Mammary epithelial cell (primary cell): ENCODE measurements at places on chromosomes 12 and 14. TPM values are rescaled to one million over a fixed set of nuclear protein-coding genes. Genes with fewer than 3 reads are reported as not detected.
A peak's percentile ranks its signal among the peaks of the same experiment; 100 is the strongest.

The CLSTN3 gene
- 15.8 TPM for total RNA-seq

The VWF gene
- total RNA-seq: under 0.01 TPM

The VDR gene
- total RNA-seq: 59.8 and 71.8 TPM in 2 replicates

The KCNH5 gene
- total RNA-seq: not detected

The SCFD1 gene
- total RNA-seq: 72.1 and 90.6 TPM in 2 replicates

The LHX5 gene
- 0.49 and 1.1 TPM in 2 replicates for total RNA-seq

The SCNN1A gene
- 74.8 and 171 TPM in 2 replicates for total RNA-seq

The MAP3K9 gene
- total RNA-seq: 24.3 TPM

The GAS2L3 gene
- total RNA-seq: 15.8 and 17.7 TPM in 2 replicates

The NUP37 gene
- 27.5 and 47.4 TPM in 2 replicates for total RNA-seq

The ASIC1 gene
- total RNA-seq: 3.2 and 10.5 TPM in 2 replicates

The LRRK2 gene
- total RNA-seq: 0.24 and 0.28 TPM in 2 replicates

DNA sequence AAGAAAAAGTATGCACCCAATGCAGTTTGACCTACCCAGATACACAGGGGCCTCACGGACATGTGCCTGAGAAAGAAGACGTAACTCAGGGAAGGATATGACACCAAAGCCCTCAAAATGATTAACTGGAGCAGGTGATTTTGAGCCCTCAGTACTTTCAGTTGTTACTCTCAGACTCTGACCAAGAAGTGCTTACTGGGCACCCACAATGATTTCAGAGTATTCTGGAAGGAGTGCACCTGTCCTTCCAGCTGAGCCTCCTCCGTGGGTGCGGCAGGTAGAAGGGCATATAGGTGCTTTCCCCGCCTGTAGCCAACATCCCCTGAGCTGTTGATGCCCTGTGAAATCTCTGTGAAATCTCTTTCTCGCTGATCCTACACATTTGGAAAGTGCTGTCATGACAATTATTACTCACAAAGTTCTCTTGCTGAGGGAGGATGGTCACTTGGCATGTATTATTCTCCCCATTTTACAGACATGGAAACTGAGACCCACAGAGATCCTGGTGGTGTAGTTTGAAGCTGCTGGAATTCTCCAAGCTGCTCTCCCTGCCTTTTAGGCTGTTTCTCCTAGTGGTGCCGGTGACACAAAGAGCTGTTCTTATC lies 154.3 kb upstream of the CCND2 start:
- DNase-seq: no peak

DNA sequence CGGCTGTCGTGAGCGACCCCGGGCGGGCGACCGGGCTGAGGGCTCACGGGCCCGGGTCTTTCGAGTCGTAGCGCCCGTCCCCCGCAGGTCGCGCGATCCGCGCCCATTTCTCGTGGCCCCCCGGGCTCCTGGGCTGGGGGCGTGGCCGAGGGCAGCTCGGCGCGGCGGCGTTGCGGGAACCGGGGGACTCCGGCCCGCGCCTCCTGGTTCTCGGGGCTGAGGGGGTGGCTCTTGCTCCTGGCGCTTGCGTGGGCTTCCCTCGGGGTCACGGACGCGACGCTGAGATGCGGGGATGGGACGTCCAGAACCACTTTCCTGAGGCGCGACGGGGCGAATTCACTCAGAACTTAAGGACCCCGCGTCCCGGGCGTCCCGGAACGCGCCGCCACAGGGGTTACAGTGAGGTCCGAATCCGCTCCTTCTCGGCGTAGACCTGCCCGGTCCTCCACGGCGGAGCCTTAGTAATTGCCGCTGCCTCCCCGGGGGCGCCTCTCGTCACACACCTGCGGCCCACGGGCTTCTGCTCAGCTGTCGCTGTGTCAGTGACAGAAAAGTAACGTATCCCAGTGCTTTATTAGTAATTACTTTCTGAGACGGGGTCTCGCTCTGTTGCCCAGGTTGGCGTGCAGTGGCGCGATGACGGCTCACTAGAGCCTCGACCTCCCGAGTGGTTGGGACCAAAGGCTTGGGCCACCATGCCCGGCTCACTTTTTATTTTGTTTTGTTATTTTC lies 606 bp downstream of the EP400 start:
- peak; percentile 12 for DNase-seq

DNA sequence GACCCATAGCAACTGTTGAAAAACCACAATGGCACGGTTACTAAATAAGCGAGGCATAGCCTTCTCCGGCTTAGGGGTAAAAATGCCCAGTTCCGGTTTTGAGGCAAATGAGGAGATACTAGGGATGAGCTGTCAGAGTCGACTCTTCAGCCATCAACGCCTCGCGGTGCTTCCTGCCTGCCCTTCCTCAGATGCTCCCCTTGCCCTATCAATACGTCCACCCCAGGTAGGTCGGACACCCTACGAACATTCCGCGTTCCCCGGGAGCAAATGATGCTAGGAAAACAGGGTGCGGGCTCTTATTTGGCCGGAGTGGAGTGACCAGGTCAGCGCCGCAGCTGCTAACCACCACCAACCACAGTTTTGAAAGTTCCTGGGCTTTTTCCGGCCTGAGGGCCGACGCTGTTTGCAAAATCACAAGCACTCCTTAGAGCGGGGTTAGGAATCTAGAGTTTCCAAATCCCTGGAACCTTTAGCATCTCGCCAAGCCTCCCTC lies 1.2 kb downstream of the SRSF9 start:
- peak; percentile 51 for DNase-seq

DNA sequence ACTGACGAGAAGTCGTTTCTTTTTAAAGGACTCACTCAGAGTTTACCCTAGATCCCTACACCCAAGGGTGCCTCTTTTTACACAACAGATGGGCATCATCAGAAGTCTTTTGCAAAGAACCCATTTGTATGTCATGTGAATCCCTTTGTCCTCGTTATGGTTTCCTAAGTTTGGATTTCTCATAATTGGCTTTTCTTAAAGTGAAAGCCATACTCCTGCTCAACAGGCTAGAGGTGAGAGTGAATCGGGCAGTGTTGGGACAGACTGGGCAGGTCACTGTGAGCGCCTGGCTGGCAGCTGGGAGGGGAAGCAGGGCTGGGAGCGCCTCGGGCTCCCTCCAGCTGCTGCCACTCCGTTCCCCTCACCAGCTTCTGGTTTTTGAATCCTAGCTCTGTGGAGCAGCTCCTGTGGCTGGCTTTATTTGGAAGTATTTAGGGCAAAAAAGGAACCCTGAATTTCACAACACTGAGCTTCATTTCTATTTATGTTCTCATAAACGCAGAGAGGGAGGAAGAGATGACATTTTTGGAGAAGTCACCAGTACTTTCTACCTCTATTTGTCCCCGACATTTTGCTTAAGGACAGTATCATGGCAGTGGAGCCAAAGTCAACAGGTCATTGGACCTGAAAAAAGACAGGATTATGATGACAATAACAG lies 63.8 kb upstream of the ACTN1 start:
- DNase-seq: no peak

- peak; percentile 85 for DNase-seq
These were observed 2.0 kb upstream of the ATN1 start for GRCh38 chr12:6925540-6926279.

GRCh38 chr14:102872020-102872419 lies 50.4 kb upstream of the AMN start:
- DNase-seq: no peak

GRCh38 chr14:67564236-67564635 lies 31.1 kb downstream of the PLEKHH1 start:
- no peak for DNase-seq

- no peak for DNase-seq
These were observed 64.4 kb upstream of the TRHDE start for GRCh38 chr12:72207486-72208409.

- no peak for DNase-seq
These were observed 16.9 kb downstream of the LRRK2 start for GRCh38 chr12:40241741-40242140.

- no peak for DNase-seq
These were observed 1.1 kb downstream of the MSRB3 start for GRCh38 chr12:65279369-65280112.

GRCh38 chr12:111435661-111436201 lies 30.0 kb downstream of the SH2B3 start:
- no peak for DNase-seq

DNA sequence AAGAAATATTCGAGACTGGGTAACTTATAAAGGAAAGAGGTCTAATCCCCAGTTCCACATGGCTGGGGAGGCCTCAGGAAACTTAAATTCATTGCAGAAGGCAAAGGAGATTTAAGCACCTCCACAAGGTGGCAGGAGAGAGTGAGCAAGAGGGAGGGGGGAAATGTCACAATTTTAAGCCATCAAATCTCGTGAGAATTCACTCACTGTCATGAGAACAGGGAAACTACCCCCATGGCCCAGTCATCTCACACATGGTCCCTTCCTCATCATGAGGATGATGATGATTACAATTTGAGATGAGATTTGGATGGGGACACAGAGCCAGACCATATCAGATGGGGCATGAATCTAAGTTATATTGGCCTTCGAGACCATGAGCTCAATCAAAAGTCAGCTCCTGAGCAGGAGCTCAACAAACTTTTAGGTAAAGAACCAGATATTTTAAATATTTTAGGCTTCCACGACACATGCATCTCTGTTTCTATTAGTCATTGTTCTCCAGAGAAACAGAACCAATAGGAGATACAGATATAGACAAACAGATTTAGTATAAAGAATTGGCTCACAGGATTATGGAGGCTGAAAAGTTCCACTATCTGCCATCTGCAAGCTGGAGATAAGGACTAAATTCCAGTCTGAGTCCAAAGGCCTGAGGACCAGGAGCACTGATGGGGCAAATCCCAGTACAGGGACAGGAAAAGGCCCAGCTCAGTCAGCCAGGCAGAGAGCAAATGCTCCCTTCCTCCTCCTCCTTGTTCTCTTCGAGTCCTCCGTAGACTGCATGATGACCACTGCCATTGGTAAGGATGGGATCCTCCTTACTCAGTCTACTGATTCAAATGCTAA lies 24.9 kb downstream of the DGLUCY start:
- peak; percentile 20 for DNase-seq

- DNase-seq: no peak
These were observed 52.5 kb downstream of the GALNT9 start for GRCh38 chr12:132276827-132277373.

GRCh38 chr12:124939079-124939420 lies 24.6 kb upstream of the UBC start:
- DNase-seq: peak; percentile 84

GRCh38 chr14:58826845-58827686 lies 189.3 kb downstream of the DACT1 start:
- DNase-seq: no peak

DNA sequence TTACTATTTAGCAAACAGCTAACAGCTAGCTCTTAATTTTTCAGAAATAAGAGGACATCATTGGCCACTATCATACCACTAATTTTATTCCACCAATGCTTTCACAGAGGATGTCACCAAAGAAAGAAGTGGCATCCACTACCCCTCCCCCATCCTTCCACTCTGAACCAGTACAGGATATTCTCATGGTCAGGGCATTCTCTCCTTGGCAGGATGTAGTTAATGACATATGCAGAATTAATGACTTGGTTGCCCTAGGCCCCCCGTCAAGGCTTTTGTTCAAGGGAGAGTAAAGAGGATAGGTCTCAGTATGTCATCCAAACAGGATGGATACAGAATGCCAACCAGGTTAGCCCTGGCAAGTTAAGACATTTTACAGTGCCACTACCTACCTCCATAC lies 18.9 kb upstream of the NUP107 start:
- no peak for DNase-seq

- DNase-seq: no peak
These were observed 63.2 kb downstream of the PLEKHG3 start for GRCh38 chr14:64767215-64767964.

GRCh38 chr12:103558879-103559278 lies 28.2 kb upstream of the STAB2 start:
- DNase-seq: no peak

- no peak for DNase-seq
These were observed 59.0 kb downstream of the KCNK10 start for GRCh38 chr14:88264116-88264515.

DNA sequence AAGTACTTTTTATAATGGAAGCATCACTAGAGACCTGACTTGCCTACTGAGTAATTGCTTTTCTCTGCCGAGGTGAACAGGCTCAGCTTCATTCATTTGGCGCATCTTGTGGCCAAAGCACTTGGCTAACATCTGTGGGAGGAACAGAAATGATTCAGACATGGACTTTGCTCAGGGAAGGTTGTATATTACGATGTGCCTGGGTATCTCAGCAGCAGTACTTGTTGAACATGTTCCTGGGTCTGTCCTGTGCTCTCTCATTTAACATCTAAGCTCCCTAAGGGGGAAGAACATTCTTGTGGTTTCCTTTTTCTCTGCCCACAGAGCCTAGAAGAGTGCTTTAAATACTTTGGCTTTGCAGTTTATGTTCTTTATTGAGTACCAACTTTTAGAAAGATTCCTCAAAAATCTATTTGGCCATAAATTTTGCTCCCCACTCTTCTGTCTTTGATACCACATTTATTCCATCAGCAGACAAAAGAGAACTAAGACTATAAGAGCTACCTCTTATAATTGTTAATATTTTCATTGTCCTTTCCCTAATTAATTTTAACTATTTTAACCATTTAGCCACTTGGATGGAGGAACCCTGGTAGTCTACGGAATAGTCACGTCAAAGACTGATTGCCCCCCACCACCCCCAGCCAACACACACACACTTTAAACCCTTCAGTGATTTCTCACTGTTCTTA lies 101.2 kb upstream of the EGLN3 start:
- peak; percentile 95 for DNase-seq

- no peak for DNase-seq
These were observed 35.6 kb downstream of the SCFD1 start for GRCh38 chr14:30657606-30658163.

- no peak for DNase-seq
These were observed 886.0 kb upstream of the FBXO33 start for GRCh38 chr14:40318211-40318719.

DNA sequence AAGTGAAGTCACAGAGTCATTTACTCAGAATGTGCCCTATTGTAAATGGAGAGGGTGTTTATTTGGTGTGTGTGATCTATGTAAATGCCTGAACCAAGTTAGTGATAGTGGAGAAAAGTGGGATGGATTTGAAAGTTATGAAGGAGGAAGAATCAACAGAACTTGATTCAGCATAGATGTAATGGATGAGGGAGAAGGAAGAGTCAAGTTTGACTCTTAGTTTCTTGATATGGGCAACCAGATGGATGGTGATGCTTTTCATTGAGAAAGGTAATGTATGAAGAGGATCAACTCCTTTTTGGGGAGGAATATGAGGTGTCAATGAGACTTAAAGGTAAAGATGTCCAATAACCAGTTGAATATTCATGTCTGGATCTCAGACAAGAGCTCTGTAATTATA lies 6.7 kb upstream of the MON2 start:
- no peak for DNase-seq

DNA sequence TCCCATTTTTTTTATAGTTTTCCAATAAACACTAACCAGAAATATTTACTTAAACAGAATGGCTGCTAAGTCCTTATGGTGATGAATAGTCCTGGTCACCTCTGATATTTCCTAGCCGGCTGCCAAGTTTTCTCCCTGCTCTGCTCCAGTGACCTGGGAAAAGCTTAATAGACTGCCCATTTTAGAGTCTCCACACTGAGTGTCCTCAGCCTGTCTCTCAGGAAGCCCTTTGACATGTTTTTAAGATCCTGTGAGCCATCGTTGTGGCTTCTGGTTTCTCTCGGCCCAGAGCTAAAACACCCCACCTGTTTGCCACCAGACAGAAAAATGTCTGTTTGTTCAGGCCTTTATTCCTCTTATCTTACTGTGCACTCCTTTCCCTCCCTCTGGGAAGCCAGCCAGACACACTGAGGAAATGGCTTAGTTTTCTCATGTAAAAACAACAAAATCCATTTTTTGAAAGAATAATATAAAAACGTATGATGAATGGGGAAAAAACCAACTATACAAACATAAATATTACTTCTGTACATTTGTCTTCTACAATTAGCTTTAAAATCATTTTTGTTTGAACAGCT lies 25.4 kb upstream of the ALDH2 start:
- no peak for DNase-seq

- DNase-seq: peak; percentile 70
These were observed 41.3 kb upstream of the PNMA1 start for GRCh38 chr14:73755434-73756014.

GRCh38 chr14:72904840-72905561 lies 11.1 kb upstream of the DPF3 start:
- peak; percentile 66 for DNase-seq
